ENCODE measurements at places on chromosomes 12 and 14.

GRCh38 chr12:26124446-26125399, at the start of gene BHLHE41:
Gene BHLHE41, minus strand, starts transcription at chr12:26125037. Its CDS starts 258 bp downstream, at chr12:26124779.
- no peak for DNase-seq

DNA sequence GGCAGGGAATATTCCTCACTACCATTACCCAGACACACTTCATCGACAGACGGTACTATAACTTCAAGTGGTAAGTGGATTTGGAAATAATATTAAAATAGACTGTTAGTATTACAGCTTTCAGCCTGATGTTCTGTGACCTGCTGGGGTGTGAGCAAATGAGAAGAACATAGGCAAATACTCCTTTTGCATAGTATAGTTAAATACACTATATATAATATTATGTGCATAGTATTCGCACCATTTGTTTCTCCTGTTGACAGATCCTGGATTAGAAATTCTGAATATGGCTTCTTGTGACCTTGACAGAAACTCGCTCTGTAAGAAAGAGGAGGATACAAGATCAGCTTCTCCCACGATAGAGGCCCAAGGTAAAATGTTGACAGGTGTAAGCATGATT, 115.6 kb downstream of the DNAI7 start:
- no peak for DNase-seq

GRCh38 chr12:93979189-93979588, 169.2 kb upstream of the PLXNC1 start:
- no peak for DNase-seq

DNA sequence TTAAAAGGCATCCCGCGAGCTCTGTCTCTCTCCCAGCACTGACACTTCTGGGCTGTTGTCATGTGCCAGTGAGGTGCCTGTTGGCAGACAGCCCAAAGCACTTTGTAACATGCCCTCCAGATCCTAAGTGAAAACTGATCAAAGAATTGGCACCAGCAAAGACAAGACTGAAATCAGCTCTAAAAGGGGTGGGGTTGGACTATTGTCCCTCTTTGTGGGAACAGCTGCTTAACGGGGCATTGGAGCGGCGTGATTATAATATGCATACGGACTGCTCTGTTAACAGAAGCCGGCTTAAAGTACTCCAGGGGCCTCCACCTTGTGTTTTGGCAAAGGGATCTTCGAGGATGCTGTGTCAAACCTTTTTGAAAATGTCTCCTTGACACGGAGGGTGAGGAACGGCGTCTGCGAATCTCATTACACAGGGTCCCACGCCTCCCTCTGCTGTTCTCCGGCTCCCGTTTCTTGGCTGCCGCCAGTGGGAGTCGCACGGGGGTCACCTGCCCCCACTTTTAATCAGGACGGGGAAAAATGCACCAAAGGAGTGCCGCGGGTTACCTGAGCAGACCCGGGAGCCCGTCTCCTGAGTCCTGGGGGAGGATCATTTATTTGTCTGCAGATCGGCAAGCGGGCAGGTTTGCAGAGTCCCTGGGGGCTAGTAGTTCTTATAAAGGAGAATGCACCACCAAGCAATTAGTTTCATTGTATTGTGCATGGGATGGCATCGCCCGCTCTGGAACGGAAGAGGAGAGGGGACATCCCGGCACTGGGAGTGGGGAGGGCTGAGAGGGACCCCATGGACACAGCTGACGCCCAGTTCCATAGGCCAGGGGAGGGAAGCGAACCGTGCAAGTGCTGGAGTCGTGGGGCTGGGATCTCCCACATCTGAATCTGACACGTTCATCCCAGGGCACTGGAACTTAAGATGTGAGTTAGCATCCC, 44.3 kb downstream of the SPRING1 start:
- DNase-seq, result no peak

GRCh38 chr12:11891346-11891745, 179.4 kb upstream of the BCL2L14 start:
- DNase-seq, result no peak

DNA sequence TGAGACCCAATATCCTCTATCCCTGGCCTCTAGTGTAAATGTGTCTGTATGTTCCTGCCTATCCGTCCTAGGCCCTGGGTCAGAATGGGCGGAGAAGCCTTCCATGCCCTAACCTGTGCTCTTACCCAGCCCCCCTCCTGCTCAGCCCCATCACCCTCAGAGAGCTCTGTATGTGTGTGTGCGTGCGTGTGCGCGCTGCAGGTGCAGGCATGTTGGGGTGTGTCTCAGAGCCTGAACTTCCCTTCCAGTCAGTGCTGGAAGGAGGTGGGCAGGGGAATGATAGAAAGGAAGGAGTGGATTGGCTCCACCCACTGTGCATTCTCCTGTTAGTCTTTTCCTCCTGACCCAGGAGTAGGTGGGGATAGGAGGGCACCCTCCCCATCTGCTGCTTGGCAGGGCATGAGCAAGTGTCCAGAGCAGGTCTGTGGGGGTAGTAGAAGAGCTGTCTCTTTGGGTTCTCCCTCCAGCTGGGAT, 7.2 kb downstream of the NAB2 start:
- no peak for DNase-seq

DNA sequence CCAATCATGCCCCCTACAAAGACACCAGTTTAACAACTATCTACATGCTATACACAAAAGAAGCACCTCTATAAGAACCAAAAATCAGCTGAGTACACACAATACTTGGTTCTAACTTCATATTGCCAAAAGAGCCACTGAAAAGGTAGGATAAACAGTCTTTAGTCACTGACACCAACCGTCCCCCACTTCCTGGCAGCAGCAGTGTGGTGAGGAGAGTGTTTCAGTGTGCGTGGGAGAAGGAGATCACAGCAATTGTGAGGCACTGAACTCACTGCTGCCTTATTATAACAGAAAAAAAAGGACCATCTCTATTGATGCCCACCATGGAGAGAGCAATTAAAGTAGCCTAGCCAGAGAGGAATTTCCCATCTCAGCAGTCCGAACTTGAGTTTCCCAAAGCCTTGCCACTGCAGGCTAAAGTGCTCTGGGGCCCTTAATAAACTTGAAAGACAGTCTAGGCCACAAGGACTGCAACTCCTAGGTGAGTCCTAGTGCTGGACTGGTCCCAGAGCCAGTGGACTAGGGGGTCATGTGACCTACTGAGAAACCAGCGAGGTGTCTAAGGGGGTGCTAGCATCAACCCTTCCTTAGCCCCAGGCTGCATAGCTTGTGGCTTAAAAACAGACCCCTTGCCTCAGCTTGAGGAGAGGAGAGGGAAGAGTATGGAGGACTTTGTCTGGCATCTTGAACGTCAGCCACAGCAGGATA, 37.1 kb upstream of the LMNTD1 start:
- peak; percentile 41 for DNase-seq
